ENCODE measurements at places on chromosomes 1 and 21. TPM values are rescaled to one million over a fixed set of nuclear protein-coding genes. Genes with fewer than 3 reads are reported as not detected.

PDPN gene
- total RNA-seq = 47.5 TPM

GRCh38 chr1:52973841-52974240, 46.8 kb downstream of the SCP2 start:
- DNase-seq = no peak

GRCh38 chr1:207935166-207935583, 24.2 kb upstream of the CD34 start:
- DNase-seq = no peak

DNA sequence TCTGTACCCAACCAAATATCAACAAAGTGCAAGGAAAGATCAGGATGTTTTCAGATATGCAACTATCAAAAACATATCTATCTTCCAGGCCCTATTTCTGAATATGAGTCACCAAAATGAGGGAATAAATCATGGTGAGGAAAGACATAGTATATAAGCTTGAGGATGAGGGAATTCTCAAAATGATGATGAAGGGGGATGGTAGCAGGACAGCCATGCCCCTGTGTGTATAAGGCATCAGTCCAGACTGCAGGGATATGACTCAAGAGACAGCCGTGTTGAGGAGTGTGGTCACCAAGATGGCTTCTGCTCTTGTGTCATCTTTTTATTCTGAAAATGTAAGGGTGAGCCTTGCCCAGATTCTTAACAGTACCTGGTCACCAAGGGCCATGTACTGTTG, 4.4 kb upstream of the WDR64 start:
- DNase-seq = no peak

DNA sequence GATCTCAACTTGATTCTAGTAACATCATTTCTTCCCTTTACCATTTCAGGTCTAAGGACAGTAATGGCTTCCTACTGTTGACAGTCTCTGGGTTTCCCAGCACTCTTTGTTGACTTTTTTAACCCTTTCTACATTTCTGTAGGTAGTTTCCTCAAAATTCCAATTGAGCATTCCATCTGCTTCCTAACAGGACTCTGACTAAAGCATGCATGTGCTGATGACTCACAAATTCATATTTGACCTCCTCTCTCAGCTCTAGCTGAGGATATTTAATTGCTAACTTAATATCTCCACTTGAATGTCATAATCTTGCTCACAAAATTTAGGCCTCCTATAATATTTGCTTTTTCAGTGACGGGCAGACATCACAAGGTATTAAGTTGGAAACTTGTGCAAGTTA, 93.3 kb upstream of the ZNHIT6 start:
- DNase-seq = no peak

GRCh38 chr21:15839601-15840000, 109.8 kb downstream of the USP25 start:
- no peak for DNase-seq

ATP6V1G3 gene
- total RNA-seq = not detected

SLAMF1 gene
- total RNA-seq = not detected

DNA sequence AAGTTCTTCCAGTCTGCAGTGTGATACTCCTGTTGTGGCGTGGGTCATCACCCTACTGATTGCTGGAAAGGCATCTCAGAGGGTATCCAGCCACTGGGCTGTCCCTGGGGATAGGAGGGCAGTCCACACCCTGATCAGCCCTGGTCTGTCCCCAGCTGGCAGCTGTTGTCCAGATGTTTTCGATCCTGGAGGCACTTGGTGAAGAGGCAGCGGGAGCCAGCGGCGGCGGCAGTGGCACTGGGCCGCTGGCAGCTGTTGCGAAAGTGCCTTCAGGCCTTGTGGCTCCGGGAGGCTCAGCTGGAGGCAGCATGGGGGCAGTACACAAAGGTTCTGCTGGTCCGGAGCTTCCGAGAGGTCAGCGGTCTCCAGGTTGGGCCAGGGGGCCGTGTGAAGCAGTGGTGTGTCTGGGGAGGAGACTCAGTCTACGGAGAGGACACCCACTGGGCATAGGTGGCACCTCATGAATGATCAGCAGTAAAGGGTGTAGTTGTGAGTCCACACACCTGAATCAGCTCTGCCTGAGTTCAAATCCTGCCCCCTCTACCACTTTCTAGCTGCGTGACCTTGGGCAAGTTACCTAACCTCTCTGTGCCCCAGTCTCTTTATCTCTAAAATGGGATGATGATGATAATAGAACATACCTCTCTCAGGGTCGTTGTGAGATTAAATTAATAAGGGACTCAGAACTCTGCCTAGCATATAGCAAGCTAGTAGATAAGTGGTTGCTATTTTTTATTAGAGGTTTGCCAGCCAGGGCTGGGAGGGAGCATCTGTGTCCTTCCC, 6.1 kb downstream of the C1orf167 start:
- DNase-seq = no peak

- no peak for DNase-seq
These were observed 176.6 kb downstream of the NRIP1 start for GRCh38 chr21:14888202-14888601.

DNA sequence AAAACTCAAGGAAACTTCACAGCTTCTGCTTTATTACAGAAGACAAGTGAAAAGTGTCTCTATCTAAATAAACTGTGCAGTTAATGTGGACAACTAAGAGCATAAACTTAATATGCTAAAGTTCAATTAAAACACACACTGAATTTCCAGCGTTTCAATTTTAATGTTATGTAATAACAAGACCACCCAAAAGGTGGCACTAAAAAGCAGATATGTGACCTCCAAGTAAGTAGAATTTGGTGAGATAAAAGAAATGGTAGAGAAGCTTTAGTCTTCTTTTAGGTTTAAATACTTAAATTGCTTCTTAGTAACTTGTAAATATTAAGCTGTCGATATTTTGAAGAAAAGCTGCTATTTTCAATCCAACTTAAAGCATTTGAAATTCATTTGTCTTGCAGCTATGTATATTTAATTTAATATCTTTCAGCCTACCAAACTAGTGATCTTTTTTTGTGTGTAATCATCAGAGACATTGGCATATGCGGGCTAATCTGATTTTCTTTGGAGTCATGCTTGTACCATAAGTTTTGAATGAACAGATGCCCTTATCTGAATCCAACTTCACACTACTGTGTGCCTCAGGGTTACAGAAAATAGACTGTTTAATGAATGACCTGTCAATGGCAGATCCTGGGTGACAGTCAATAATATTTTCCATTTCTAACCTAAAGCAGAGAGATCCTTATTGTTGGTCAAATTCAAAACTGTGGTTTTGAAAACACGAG, 36.5 kb upstream of the ADAMTS1 start:
- no peak for DNase-seq

DNA sequence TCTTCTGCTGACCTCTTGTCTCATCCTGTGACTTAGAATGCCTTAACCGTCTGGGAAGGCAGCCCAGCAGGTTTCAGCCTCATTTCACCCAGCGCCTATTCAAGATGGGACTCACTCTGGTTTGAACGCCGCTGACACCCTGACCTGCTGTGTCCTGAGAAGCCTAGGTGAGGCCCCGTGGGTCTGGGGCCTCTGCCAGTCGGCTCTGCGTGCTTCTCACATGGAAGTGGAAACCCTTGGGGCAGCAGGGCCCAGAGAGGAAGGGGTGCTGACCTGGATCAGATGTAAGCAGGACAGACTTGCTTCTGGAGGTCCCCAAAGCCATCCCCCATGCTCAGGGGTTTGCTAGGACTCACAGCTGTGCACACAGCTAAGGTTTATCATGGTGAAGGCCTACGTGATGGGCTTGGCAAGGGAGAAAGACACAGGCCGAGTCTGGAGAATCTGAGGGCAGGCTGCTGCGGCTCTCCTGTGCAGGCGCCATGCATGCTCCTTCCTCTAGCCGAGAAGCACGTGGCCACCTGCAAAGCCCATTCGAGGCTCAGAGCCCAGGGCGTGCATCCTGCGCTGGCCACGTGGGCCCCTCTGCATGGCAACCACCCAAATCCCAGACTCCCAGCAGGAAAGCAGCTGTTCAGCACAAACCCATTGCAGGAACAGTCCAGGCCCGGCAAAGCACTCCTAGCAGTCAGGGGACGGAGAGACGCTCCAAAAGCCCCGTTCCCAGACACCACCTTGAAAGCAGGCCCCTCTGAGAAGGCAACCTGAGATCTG, 3.8 kb downstream of the TRPM2 start:
- no peak for DNase-seq

DNA sequence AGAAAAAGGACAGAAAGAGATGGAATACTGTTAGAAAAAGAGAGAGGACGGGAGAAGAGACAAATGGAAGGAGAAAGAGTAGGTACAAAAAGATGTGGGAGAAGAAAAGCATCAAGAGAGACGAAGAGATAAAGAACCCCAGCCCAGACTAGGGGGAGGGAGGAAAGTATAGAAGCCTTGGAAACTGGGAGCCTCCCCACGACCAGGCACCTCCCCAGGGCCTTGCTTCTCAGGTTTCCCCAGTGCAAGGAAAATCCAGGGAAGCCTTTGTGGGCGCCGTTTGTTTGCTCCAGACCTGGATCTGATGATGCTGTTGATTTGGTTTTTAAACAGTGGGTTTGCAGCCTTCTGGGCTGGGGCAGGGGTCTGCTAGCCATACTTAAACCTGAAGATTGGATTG, 15.2 kb upstream of the ALX3 start:
- DNase-seq = no peak

DNA sequence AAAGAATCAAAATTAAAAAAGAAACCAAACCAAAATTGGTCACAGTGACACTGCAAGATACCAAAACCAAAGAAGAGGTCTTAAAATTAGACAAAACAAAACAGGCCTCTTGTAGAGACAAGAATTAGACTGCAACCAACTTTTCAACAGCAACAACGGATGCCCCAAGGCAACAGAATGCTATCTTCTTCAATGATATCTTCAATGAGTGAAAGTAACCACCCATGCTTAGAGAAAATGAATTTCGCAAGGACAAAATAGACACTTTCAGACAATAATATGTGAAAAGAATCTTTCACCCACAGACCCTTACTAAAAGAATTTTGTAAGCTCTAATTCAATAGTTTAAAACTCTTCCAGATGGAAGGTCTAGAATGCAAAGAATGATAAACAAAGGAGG, 41.7 kb downstream of the USP48 start:
- DNase-seq = no peak

S100A7 gene
- total RNA-seq = not detected

C1orf210 gene
- total RNA-seq = not detected

- DNase-seq = no peak
These were observed 84.6 kb downstream of the NTMT2 start for GRCh38 chr1:170230323-170230722.

FCRL1 gene
- not detected for total RNA-seq

AHDC1 gene
- 10.4 TPM for total RNA-seq

DNA sequence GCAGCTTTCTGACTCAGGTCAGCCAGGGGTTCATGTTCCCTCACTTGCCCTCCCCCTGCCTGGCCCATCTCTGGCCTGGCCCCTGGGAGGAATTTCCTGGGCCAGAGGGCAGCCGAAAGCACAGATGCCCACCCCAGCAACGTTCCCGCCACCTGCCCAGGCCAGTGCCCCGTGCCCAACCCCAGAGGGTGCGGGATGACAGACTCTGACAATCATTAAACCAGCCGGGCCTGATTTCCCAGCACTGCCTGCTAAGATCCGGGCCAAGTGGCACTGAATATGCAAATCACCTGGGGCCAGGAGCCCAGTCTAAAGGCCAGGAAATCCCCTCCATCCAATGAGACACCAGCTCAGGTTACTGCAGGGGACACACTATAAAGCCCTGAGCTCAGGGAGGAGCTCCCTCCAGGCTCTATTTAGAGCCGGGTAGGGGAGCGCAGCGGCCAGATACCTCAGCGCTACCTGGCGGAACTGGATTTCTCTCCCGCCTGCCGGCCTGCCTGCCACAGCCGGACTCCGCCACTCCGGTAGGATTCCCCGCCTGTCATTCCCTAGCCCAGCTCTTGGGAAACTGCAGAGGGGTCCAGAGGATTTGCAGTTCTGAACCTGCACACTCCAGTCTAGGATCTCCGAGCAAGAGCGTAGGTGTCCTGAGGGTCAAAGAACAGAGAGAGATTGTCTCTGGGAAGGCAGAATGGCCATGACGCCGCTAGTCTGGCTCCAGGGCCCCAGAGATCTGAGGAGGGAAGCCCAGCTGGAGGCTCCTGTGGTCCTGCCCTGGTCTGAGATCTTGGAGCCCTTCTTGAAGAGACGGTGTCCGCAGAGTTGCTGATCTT, at the start of gene ELF3:
Gene ELF3, plus strand, starts transcription at position 408 of the 836 bp plus-strand sequence. CDS start 550 bp downstream, outside the sequence.
- DNase-seq = no peak

LDLRAD1 gene
- total RNA-seq = not detected

- peak; percentile 93 for DNase-seq
These were observed 125.0 kb downstream of the TIAM1 start for GRCh38 chr21:31218830-31219608.

GRCh38 chr1:172398970-172399755, 21.3 kb upstream of the C1orf105 start:
- peak; percentile 63 for DNase-seq

C1orf185 gene
- not detected for total RNA-seq

DNA sequence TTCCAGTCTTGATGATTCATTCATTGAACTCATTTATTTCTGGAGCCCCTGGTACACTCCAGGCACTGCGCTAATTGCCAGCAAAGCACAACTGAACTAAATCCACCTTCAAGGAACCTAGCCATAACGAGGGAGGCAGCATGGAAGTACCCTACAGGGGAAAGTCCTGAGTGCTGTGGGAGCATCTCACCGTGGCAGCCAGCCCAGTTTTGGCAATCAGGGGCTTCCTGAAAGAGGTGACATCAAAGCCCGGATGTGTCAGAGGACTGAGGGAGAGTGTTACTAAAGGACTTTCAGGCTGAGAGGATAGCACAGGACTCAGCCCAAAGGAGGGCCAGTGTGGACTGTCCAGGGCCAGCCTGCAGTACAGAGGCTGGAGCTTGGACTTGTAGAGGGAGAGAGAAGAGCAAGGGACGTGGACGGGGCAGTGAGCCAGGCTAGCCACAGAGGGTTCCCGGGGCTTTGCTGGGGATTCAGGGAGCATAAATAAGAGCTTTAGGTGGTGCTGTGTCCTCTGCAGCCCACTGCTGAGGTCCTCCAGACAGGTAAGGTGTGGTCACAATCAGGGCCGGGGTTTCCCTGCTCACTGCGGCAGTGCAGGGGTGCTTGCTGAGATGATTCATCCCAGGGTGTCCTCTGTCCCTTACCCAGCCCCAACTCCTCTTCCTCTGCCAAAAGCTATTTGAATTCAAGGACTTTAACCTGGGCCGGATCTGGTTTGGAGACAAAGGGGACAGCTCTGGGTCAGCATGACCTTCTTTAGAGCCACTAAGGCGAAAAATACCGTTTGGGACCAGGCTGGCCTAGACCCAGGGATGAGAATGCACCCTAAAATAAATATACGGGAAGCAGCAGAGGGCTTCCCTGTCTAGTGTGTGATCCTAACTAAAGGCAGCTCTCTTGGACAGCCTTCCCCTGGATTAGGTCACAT, 128.3 kb downstream of the EDEM3 start:
- DNase-seq = no peak

DNA sequence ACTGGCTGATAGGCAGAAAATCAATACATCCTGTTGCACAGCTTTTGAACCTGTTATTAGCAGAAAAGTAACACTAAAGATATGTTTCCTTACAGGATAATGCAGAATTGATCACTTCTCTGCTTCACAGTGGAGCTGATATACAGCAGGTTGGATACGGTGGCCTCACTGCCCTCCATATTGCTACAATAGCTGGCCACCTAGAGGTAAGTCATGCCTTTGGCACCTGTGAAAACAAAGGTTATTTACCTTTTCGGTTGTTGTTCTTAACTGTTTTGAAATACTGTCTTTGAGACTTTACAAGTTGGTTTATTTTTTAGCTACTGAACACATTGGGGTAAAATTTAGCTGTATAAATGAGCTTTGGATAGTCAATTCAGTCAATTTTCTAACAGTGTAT, 36.3 kb downstream of the TNNI3K start:
- DNase-seq = no peak
